ENCODE measurements at places on chromosomes 6 and 20.

DNA sequence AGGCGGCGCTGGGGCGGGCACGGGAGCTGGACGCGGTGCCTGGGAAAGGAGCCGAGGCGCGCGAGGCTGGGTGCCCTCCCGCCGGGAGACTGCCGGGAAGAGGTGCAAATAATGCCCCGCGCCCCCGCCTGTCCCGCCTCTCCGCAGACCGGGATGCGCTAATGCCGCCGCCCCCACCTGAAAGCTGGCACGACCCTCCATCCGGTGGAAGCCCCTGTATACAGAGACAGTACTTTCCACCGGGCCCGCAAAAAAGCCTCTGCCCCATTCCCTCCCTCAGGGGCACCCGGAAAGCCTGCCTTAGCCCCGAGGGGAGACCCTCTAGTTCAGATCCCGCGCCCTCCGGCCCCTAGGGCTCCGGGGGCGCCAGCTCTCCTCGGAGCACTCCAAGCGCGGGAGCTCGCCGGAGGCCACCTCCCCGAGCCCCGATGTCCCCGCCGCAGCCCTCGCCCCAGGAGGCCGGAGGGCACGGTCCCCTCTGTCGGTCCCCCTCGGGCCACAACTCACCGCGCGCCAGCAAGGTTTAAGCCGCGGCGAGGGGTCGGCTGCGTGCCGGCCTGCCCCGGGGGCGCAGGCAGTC lies 1.2 kb downstream of the GRM4 start:
- DNase-seq, result no peak

GRCh38 chr6:9409126-9409525 lies 973.8 kb upstream of the SLC35B3 start:
- no peak for DNase-seq

GRCh38 chr20:32045999-32046398 lies 6.0 kb upstream of the HCK start:
- DNase-seq, result no peak

DNA sequence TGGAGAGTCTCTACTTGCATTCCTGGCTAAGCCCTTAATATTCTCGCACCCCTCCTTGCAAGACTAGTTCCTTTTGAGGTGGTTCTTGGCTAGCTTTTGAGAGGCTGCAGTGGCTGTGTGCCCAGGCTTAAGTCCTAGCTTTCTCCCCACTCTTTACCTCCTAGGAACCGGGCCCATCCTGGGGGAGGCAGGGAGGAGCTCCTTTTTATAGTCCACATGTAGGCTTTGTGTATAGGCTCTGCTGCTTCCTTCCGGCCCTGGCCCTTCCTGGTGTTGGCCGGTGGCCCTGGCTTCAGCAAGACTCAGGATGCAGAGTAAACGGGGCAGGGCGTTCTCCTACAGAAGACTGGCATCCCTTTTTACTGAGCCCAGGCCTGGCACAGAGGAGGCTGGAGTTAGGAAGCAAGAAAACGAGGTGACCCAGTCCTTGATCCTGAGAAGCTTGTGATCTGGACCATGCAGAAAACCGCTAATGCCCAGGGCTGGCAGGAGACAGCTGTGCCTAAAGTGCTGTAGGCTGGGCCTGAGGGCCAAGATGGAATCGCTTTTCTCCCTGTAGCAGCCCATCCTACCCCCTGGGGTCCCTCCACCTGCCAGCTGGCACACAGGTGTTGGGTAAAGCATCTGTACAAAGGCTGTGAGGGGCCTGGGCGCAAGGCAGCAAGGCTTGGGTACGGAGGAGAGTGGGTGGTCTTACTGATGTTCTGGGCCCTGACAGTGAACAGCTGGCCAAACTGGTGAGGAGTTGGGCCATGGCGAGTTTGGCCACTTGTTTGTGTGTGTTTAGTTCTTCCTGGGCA lies 8.7 kb downstream of the PLCG1 start:
- no peak for DNase-seq

DNA sequence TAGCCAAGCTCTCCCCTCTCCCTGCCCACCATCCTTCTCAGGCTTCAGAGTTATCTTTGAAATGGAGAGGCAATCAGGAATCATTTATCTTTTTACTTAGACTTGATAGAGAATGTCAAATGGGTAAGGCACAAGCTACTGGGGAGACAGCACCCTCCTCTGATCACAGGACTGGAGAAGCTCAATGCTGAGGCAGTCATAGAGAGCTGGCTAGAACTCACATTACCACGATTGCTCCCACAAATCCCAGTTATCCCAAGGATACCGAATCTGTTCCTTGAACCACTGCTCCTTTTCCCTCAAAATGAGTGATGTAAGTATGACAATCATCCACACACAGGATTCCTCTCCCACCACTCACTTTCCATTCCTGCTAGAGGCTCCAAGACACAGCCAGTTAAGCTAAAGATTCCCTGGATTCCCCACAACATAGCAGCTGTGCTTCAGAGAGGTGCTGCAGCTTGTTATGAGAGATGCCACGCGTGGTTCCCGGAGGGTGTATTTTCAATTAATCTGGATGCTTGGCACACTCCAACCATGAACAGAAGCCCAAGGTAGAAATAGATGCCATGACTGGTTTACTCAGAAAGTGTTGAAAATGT lies 96.2 kb upstream of the VGLL2 start:
- no peak for DNase-seq

DNA sequence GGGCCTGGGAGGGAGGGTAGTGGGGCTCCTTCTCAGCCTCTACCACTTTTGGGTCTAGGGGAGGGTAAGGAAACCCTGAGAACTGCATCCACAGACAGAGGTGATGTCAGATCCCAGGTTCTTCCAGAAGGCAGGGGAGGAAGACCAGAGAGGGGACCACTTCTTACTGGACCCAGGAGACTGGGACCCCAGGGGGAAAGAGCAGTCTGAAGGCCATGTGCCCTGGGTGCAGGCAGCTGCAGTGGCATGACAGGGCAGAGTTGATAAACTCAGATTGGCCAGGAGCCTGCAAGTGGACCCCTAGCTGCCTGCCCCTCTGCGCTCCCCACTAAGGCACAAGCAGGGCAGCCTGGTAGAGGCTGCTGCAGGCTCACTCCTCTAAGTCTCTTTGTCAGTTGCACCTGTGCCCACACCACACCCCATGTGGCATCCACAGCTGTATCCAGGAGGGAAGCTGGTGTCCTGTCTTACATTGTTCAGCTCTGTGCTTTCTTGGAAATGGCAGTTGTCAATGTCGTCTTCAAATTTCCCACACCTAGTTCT lies 2.7 kb downstream of the CST9L start:
- DNase-seq, result no peak

- DNase-seq, result no peak
These were observed 96.3 kb downstream of the MTFR2 start for GRCh38 chr6:136153707-136154375.

DNA sequence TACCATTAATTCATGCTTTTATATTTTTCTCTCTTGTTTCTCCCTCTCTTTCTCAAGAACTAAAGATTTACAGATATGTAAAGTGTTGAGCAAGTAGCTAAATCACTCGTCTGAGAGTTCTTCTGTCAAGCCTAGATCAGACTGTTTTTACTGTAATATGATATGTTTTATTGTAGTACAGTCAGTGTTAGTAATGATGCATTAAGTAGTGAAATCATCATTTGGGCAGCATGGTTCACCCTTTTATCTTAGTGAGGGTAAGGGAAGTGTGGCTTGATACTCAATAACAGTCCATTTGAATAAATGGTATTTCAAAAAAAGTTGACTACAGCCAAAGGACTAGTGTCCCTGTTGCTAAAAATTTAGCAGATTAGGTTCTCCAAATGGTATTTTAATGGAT lies 9.2 kb downstream of the CYB5R4 start:
- DNase-seq, result peak; percentile 31

DNA sequence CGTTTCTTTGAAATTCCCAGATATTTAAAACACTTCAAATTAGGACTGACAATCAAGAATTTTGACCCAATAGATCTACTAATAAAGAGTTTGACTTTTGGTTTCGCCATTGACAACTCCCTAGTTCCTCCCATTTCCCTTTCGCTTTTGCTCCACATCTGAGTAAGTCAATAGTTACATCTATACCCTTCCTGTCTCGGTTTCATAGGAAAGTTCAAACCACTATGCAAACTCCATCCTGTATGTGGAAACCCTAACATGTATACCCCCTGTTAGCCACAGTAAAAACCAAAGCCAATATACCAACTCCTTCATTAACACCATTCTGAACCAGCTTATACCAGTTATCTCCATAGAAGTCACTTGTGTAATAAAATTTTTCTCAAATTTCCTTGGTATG lies 311.1 kb downstream of the MMUT start:
- no peak for DNase-seq

DNA sequence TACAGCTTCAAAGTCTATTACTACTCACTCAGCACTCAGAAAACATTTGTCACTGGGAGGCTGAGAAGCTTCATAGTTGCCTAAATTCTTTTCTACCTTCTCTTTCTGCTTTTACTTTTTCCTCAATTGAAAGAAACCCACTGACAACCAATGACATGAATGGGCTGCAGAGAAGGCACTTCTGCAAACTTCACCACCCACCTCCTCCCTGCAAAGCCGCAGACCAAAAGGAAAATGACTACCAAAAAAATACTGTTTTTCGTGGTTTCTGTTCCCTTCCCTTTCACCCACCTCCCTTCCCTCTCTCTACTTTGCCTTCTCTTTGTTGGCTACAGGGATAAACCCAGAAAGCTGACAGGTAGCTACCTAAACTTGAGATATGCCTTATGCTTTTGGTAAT lies 3.2 kb downstream of the GNAS-AS1 start:
- DNase-seq, result no peak

DNA sequence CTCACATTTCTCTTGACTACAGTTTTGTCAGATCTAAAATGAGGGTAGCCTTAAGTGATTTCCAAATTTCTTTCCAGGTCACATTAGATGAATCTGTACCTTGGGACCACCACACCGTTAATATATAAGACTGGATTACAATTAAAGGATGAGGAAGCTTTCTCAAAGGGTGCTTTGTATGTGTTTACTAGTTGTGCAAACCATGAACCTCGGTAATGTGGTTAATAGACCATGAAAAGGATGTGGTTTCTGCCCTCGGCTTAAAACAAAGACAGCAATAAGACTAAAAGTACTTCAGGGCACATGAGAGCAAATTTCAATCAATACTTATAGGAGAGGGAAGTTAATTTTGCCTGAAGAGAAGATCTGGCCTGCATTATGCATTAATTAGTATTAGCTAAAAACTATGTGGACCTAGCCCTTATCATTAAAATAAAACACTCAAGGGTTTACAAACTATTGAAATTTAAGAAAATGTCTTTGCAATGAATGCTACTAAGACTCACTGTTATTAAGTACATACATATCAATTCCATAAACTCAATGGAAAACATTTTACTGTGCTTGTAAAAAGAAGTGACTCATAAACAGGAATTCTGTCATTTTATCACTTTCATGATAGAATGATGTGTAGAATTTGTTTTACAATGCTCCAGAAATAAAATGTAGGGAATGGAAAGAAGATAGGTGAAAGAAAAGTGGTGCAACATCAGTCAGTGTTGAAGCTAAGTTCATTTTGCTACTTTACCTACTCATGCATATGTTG lies 936 bp upstream of the TMX4 start:
- no peak for DNase-seq

- DNase-seq, result no peak
These were observed 22.5 kb downstream of the KLHL32 start for GRCh38 chr6:96947055-96947454.

DNA sequence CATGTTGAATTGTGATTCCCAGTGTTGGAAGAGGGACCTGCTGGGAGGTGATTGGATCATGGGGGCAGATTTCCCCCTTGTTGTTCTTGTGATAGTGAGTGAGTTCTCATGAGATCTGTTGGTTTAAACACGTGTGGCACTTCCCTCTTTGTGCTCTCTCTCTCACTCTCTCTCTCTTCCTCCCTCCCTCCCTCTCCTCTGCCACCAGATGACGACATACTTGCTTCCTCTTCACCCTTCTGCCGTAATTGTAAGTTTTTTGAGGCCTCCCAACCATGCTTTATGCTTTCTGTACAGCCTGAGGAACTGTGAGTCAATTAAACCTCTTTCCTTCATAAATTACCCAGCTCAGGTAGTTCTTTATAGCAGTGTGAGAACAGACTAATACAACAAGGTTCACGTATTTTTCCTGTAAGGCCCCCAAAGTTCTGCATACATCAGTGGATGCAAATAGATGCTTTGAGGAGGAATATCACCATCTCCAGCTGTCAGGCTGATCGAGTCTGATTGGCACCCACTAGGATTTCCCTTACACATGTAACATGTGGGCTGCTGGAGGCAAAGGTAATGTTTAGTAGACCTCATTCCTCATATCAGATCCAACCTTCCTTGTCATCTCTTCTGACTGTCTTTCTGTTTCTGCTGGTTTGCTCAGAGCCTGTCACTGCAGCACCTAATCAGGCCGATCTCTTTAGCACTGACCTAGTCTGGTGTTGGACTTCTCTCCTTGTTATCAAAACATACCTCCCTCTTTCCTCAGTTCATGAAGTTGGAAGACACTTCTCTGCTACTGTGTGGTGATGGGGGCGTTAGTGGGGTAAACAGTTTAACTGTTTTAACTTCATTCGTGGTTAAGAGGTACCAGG lies 54.3 kb upstream of the BACH2 start:
- DNase-seq, result no peak

DNA sequence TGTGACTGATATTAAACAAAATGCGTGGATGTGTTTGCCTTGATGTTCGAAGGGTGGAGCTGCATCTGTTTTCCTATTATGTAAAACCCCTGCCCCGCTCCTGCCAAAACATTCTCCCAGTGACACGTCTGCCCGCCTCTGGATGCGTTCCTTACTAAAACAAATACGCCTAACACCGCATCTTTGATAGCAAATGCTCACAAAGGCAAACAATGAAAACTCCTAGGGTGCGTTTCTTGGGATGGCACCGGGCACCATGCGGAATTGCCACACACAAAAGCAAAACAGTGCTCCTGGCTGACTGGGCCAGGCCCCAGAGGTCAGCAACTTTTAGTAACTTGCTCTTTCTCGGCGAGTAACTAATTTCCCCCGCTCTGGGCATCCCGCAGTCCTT lies 9.0 kb upstream of the FOXC1 start:
- DNase-seq, result no peak

- no peak for DNase-seq
These were observed 85.3 kb upstream of the FOXP4 start for GRCh38 chr6:41460742-41461336.

GRCh38 chr6:56368491-56368890 lies 121.1 kb upstream of the COL21A1 start:
- DNase-seq, result no peak
